Heart left ventricle (tissue), 16 donors: ENCODE measurements at places on chromosomes 13 and 19. TPM values are rescaled to one million over a fixed set of nuclear protein-coding genes. Genes with fewer than 3 reads are reported as not detected.

The BRCA2 gene
- 0.20 TPM for total RNA-seq

GRCh38 chr19:9991425-9992191, 18.7 kb downstream of the COL5A3 start:
- H3K27me3 ChIP-seq = peaks cover 3% of the 10 kb centered on the region
- no peak overlapping the region for H3K4me3 ChIP-seq
- no peaks in the 10 kb centered on the region for H3K36me3 ChIP-seq
- DNase-seq = no peak

DNA sequence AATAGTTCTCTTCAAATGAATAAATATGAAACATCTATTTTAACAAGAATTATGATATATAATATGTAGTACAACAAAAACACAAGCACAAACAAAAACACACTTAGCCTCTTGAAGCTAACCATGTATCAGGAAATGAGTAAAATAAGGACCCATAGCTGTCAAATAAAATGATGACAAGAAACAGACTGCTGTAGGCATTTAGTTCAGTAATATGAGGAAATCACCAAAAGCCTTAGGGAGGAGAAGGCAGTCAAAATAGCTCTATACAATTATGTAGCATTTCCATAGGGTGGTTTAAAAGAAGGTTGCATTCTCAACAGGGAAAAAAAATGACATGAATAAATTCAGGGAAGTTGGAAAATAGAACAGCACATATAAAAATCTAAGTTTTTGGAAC, 163.4 kb downstream of the PCDH20 start:
- no peaks in the 10 kb centered on the region for H3K27me3 ChIP-seq
- no peak overlapping the region for H3K4me3 ChIP-seq
- no peak for DNase-seq
- no peaks in the 10 kb centered on the region for H3K36me3 ChIP-seq

The SIPA1L3 gene
- total RNA-seq = 21.5 TPM

- H3K4me1 ChIP-seq = no peaks in the 10 kb centered on the region
- DNase-seq = no peak
- no peak overlapping the region for H3K4me3 ChIP-seq
- no peaks in the 10 kb centered on the region for H3K36me3 ChIP-seq
- H3K27ac ChIP-seq = no peak overlapping the region
- H3K27me3 ChIP-seq = no peaks in the 10 kb centered on the region
Measured at GRCh38 chr13:28047757-28048388, 52.5 kb downstream of the FLT3 start.

The ADGRE3 gene
- total RNA-seq = not detected

GRCh38 chr13:57045826-57046546, 94.7 kb upstream of the PRR20A start:
- no peaks in the 10 kb centered on the region for H3K36me3 ChIP-seq
- H3K4me1 ChIP-seq = no peaks in the 10 kb centered on the region
- H3K4me3 ChIP-seq = no peak overlapping the region
- no peak for DNase-seq

The ZNF571 gene
- total RNA-seq = 3.2 TPM
